Testis (tissue), 5 donors: ENCODE measurements at places on chromosomes 4 and X. TPM values are rescaled to one million over a fixed set of nuclear protein-coding genes. Genes with fewer than 3 reads are reported as not detected.
A peak's percentile ranks its signal among the peaks of the same experiment; 100 is the strongest.

GRCh38 chrX:41708486-41708885, 15.5 kb upstream of the GPR82 start:
- no peaks in the 10 kb centered on the region for H3K27me3 ChIP-seq
- no peaks in the 10 kb centered on the region for H3K36me3 ChIP-seq
- H3K4me3 ChIP-seq = no peak overlapping the region

DNA sequence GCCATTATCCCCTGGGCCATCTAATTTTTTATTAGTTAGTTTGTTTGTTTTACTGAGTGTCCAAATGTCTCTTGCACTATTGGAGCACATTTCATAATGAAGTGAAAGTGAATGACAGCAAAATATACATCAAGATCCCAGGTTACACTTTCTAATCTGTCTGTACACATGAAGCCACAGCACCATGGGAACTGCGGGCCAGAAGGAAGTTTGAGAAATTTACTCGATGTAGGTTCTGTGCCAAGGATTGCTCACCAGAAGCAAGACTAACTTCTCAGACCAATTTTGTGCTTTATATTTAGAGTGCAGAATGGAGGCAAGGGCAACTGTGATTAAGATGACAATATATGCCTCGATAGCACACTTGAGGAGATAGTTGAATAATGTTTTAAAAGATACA, 258.0 kb downstream of the COL25A1 start:
- no peaks in the 10 kb centered on the region for H3K36me3 ChIP-seq
- no peak for DNase-seq
- no peak overlapping the region for H3K4me3 ChIP-seq
- no peaks in the 10 kb centered on the region for H3K27me3 ChIP-seq
- H3K4me1 ChIP-seq = no peaks in the 10 kb centered on the region

GRCh38 chr4:82811838-82812341, 13.3 kb upstream of the SCD5 start:
- H3K4me3 ChIP-seq = no peak overlapping the region
- DNase-seq = no peak
- no peaks in the 10 kb centered on the region for H3K36me3 ChIP-seq
- H3K4me1 ChIP-seq = peaks cover 5% of the 10 kb centered on the region
- H3K27ac ChIP-seq = no peak overlapping the region
- H3K27me3 ChIP-seq = no peaks in the 10 kb centered on the region

STOX2 gene
- 5.8 TPM for polyA plus RNA-seq

GRCh38 chr4:88804234-88804633, 106.6 kb upstream of the NAP1L5 start:
- no peak overlapping the region for H3K27ac ChIP-seq
- no peaks in the 10 kb centered on the region for H3K36me3 ChIP-seq
- DNase-seq = no peak
- H3K27me3 ChIP-seq = no peaks in the 10 kb centered on the region
- no peaks in the 10 kb centered on the region for H3K4me1 ChIP-seq

L1CAM gene
- 2.5 TPM for polyA plus RNA-seq

DNA sequence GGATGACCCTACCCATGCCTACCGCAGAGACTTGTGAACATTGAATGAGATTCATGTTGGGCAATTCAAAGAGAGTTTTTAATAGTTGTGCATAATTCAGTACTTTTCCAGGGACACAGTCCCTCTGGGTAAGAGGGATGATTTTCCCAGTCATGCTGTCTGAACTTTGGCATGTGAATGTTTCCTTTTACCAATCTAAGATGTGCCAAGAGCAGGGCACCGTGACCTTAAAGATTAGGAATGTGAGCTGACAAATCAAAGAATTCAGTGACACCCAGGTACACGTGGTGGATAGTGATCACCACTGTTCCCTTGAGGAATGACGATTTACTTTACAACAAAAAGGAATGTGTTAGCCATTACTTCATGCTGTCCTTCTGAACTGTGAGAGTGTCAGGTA, 515.6 kb downstream of the PPARGC1A start:
- DNase-seq = no peak
- no peak overlapping the region for H3K27ac ChIP-seq
- no peaks in the 10 kb centered on the region for H3K4me1 ChIP-seq

GRCh38 chrX:102966701-102967100, 29.6 kb downstream of the RAB40AL start:
- H3K27ac ChIP-seq = no peak overlapping the region
- no peaks in the 10 kb centered on the region for H3K36me3 ChIP-seq
- no peak overlapping the region for H3K4me3 ChIP-seq
- no peaks in the 10 kb centered on the region for H3K4me1 ChIP-seq
- no peaks in the 10 kb centered on the region for H3K27me3 ChIP-seq

TMPRSS11D gene
- 0.26 TPM for polyA plus RNA-seq

DNA sequence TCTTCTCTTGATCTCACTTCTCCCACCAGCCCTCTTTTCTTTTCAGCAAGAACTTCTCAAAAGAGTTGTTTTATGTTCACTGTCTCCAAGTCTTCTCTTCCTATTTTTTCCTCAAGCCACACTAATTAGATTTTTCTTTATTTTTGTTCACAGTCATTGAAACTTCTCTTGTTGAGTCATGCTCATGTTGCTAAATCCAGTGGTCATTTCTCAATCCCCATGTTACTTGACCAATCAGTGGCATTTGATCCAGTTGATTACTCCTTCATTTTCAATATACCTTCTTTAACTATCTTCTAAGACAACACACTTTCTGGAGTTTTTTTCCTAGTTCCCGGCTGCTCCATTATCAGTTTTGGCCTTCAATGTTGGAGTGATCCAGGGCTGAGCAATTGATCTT, 103.1 kb upstream of the LSM6 start:
- H3K27me3 ChIP-seq = no peaks in the 10 kb centered on the region
- no peak overlapping the region for H3K27ac ChIP-seq
- no peak overlapping the region for H3K4me3 ChIP-seq
- DNase-seq = no peak

GRCh38 chrX:78357342-78358055, 30.1 kb upstream of the CYSLTR1 start:
- no peak for DNase-seq
- no peak overlapping the region for H3K27ac ChIP-seq
- H3K4me3 ChIP-seq = no peak overlapping the region
- H3K27me3 ChIP-seq = no peaks in the 10 kb centered on the region
- no peaks in the 10 kb centered on the region for H3K4me1 ChIP-seq
- H3K36me3 ChIP-seq = no peaks in the 10 kb centered on the region

GRCh38 chr4:36322921-36323354, 41.5 kb downstream of the DTHD1 start:
- H3K27ac ChIP-seq = no peak overlapping the region
- H3K4me1 ChIP-seq = no peaks in the 10 kb centered on the region
- H3K36me3 ChIP-seq = no peaks in the 10 kb centered on the region
- no peak for DNase-seq
- no peak overlapping the region for H3K4me3 ChIP-seq

- H3K36me3 ChIP-seq = no peaks in the 10 kb centered on the region
- H3K4me1 ChIP-seq = no peaks in the 10 kb centered on the region
- no peak overlapping the region for H3K4me3 ChIP-seq
- no peak overlapping the region for H3K27ac ChIP-seq
- no peak for DNase-seq
These were observed 2.1 kb upstream of the IL9R start for GRCh38 chrX:155995321-155995875.

DNA sequence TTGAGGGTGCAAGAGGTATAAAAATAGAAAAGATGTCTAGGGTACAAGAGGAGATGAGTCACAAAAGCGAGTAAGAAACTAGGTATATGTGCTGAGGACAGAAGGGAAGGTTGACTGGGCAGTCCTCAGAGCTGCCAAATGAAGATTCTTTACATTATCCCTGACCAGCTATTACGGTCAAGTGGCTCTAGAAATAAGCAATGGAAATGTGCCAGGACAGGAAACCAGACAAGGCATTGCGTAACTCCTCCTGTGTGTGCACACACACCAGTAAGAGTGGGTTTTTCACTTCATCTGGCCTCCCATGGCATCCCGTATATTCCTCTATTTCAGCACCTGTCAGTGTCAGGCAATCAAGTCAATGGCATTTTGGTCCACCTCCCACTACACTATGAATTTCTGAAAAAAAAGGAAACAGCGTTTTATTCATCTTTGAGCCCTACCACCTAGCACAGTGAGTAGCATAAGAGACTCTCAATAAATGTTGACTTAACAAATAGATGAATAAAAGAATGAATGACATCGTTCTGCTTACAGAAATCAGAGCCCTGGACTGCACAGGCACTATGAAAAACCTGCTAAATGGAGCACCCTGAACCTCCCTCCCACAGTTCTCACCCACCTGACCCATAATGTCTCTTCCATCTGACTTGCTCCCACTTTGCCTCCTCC, 62.6 kb upstream of the KLF3 start:
- no peak overlapping the region for H3K4me3 ChIP-seq
- no peaks in the 10 kb centered on the region for H3K27me3 ChIP-seq
- no peak for DNase-seq
- no peaks in the 10 kb centered on the region for H3K36me3 ChIP-seq

PRKX gene
- polyA plus RNA-seq = 19.2 TPM

- H3K4me3 ChIP-seq = no peak overlapping the region
- no peaks in the 10 kb centered on the region for H3K36me3 ChIP-seq
- no peak overlapping the region for H3K27ac ChIP-seq
- no peaks in the 10 kb centered on the region for H3K4me1 ChIP-seq
These were observed 59.7 kb downstream of the HADH start for GRCh38 chr4:108049406-108049805.

DNA sequence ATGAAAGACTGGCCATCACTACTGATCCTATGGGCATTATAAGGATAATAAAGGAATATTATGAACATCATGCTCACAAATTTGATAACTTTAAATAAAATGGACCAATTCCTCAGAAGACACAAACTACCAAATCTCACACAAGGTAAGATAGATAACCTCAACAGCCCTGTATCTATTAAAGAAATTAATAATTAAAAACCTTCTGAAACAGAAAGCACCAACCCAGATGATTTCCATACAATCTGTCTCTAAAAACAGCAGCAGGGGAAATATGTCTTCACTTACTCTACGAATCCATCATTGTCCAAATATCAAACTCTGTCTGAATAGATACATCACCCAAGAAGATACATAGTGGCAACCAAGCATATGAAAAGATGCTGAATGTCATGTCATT, 55.2 kb downstream of the LCORL start:
- no peaks in the 10 kb centered on the region for H3K4me1 ChIP-seq
- H3K27ac ChIP-seq = no peak overlapping the region
- no peaks in the 10 kb centered on the region for H3K27me3 ChIP-seq
- no peaks in the 10 kb centered on the region for H3K36me3 ChIP-seq
- H3K4me3 ChIP-seq = no peak overlapping the region

- H3K4me3 ChIP-seq = no peak overlapping the region
- no peaks in the 10 kb centered on the region for H3K36me3 ChIP-seq
- H3K27ac ChIP-seq = no peak overlapping the region
- no peaks in the 10 kb centered on the region for H3K4me1 ChIP-seq
- no peaks in the 10 kb centered on the region for H3K27me3 ChIP-seq
- no peak for DNase-seq
These were observed 87.3 kb downstream of the CXCL13 start for GRCh38 chr4:77692847-77693432.

ANAPC4 gene
- 16.1 TPM for polyA plus RNA-seq

DNA sequence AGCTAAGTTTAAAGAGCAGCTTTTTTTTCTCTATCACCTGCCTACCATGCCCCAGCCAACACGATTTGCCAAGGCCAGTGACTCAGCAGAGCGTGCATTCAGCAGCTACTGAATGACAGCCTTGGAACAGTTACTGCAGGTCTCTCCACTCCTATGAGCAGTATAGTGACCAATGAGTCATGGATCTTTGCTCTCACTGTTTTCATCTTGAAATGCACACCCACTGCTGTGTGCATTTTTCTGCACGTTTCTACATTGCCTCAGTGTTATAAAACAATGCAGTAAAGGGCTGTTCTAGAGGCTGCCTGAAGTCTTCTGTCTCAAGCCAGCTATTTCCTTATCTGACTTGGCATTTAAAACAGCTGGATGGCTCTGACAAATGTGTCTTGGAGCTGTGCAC, 66.0 kb upstream of the C4orf54 start:
- DNase-seq = peak; percentile 68
- H3K4me3 ChIP-seq = no peak overlapping the region
- no peaks in the 10 kb centered on the region for H3K27me3 ChIP-seq
